Activated CD4-positive, alpha-beta T cell treated with anti-CD3 and anti-CD28 coated beads, Interleukin-2, amount 10 ng/mL, durations not matched to agents 7 days and 5 days (primary cell): ENCODE measurements at places on chromosomes 3 and 15. TPM values are rescaled to one million over a fixed set of nuclear protein-coding genes. Genes with fewer than 3 reads are reported as not detected.

GRCh38 chr3:184145111-184145524, 10.0 kb downstream of the EIF2B5 start:
- H3K27me3 ChIP-seq, result no peaks in the 10 kb centered on the region
- no peak overlapping the region for H3K4me3 ChIP-seq
- H3K27ac ChIP-seq, result no peak overlapping the region
- H3K36me3 ChIP-seq, result peaks cover 39% of the 10 kb centered on the region
- H3K4me1 ChIP-seq, result no peaks in the 10 kb centered on the region

DNA sequence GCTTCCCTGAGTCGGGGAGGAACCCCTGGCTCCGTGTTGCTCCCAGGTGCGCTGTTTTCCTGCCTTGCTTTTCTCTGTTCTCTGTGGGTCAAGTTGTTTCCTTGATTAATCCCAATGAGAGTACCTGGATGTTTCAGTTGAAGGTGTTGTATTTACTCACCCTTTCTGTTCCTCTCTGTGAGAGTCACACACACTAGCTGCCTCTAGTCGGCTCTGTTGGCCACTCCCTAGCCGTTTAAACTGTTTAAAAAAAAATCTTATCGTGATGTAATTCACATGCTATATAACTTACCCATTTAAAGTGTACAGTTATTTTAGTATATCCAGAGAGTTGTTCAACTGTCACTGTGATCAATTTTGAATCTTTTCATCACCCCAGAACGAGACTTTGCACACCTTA, 74.0 kb downstream of the AKAP13 start:
- DNase-seq, result no peak
- peaks cover 33% of the 10 kb centered on the region for H3K36me3 ChIP-seq
- H3K4me1 ChIP-seq, result peaks cover 14% of the 10 kb centered on the region
- no peak overlapping the region for H3K27ac ChIP-seq
- H3K4me3 ChIP-seq, result no peak overlapping the region

DNA sequence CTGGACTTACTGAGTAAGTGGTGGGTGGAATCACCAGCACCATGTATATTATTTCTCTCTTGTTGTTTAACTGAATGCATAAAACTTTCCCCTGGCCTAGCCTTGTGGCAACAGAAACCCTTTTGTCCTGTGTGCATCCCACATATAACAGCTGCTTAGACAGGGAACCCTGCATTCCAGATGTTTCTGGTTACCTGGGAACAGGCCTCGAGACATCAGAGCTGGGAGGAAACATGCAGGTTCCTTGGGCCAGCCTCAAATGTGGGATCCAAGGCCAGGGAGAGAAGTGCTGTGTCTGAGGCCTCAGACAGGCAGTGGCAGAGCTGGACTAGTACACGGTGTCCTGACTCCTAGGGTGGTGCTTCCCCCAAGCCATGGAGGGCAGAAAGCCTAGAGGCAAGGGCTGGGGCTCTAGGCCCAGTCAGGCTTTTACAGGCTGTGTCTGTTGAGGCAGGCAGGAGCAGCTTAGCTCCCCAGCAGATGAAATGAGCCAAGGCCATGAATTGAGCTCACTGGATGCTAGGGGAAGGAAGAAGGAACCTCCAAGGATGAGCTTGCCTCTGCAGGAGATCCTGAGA, 57.7 kb downstream of the ITGA11 start:
- no peak for DNase-seq
- no peak overlapping the region for H3K27ac ChIP-seq
- H3K36me3 ChIP-seq, result no peaks in the 10 kb centered on the region
- H3K4me3 ChIP-seq, result no peak overlapping the region
- H3K4me1 ChIP-seq, result peaks cover 7% of the 10 kb centered on the region

GRCh38 chr15:55168350-55168974, 28.3 kb downstream of the RSL24D1 start:
- no peaks in the 10 kb centered on the region for H3K27me3 ChIP-seq
- H3K27ac ChIP-seq, result no peak overlapping the region
- no peaks in the 10 kb centered on the region for H3K36me3 ChIP-seq
- H3K4me3 ChIP-seq, result no peak overlapping the region

GRCh38 chr3:11764931-11765363, 81.7 kb downstream of the TAMM41 start:
- H3K36me3 ChIP-seq, result peaks cover 1% of the 10 kb centered on the region
- no peaks in the 10 kb centered on the region for H3K27me3 ChIP-seq
- peak overlapping the region; percentile 4 for H3K4me3 ChIP-seq
- H3K27ac ChIP-seq, result peak overlapping the region; percentile 76
- DNase-seq, result peak; percentile 40
- peaks cover 21% of the 10 kb centered on the region for H3K4me1 ChIP-seq

DNA sequence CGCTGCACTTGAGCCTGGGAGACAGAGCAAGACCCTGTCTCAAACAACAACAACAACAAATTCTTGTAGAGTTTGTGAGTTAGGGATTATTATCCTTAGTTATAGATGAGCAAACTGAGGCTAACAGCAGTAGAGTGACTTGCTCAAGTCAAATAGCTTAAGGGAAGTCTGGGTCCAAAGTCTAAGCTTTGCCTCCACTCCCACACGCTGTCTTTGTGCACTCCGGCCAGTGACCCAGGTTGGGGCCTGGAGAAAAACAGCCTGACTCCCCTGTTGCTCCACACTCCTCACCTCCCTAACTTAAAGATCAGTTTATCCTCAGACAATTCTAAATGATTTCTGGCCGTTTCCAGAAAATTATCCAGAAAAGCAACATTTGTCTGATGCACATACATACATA, 9.2 kb upstream of the SIN3A start:
- no peak overlapping the region for H3K27ac ChIP-seq
- H3K4me3 ChIP-seq, result no peak overlapping the region
- H3K4me1 ChIP-seq, result peaks cover 11% of the 10 kb centered on the region
- peaks cover 2% of the 10 kb centered on the region for H3K36me3 ChIP-seq
- H3K27me3 ChIP-seq, result no peaks in the 10 kb centered on the region
- DNase-seq, result no peak

DNA sequence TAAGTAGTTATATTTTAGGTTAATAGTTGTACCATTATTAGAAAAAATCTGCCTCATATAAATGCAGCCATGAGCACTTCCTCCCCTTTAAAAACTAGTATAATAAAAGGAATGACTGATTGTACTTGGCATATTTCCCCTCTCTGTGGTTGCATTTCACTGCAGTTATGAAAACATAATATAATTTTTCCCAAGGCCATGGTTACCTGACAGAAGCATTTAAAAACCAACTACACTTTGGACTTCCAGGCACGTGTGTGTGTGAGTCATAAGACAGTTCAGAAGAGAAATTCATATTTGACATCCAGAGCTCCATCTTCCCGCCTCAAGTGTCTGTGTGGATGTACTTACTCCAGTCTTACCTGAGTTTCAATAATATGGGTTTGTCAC, 828.2 kb upstream of the CFAP20DC start:
- H3K27ac ChIP-seq, result no peak overlapping the region
- DNase-seq, result no peak
- H3K4me3 ChIP-seq, result no peak overlapping the region
- peaks cover 24% of the 10 kb centered on the region for H3K4me1 ChIP-seq

- DNase-seq, result no peak
- no peaks in the 10 kb centered on the region for H3K4me1 ChIP-seq
- no peak overlapping the region for H3K27ac ChIP-seq
- no peaks in the 10 kb centered on the region for H3K36me3 ChIP-seq
- no peaks in the 10 kb centered on the region for H3K27me3 ChIP-seq
Measured at GRCh38 chr3:40265181-40265580, 44.3 kb upstream of the EIF1B start.

DNA sequence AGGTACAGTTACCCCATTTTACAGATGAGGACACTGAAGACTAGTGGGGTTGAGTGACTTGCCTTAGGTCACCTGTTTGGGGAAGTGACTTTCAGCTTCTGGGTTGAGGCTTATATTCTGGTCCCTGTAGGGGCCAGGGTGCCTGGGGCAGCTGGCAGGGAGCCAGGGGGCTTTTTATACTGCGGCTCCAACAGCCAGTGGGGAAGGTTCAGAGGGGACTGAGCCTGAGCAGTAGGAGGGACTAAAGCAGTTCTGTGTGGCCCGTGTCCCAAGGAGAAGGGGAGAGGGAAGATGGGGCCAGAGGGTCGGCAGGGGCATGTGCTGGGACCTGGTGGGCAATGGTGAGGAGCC, 37.7 kb downstream of the SLC6A6 start:
- no peak overlapping the region for H3K4me3 ChIP-seq
- H3K27me3 ChIP-seq, result no peaks in the 10 kb centered on the region
- peaks cover 8% of the 10 kb centered on the region for H3K36me3 ChIP-seq
- H3K4me1 ChIP-seq, result peaks cover 14% of the 10 kb centered on the region
- DNase-seq, result no peak

- no peaks in the 10 kb centered on the region for H3K27me3 ChIP-seq
- DNase-seq, result no peak
- H3K4me3 ChIP-seq, result no peak overlapping the region
- H3K4me1 ChIP-seq, result no peaks in the 10 kb centered on the region
Measured at GRCh38 chr3:20322085-20322484, 136.1 kb upstream of the SGO1 start.

DNA sequence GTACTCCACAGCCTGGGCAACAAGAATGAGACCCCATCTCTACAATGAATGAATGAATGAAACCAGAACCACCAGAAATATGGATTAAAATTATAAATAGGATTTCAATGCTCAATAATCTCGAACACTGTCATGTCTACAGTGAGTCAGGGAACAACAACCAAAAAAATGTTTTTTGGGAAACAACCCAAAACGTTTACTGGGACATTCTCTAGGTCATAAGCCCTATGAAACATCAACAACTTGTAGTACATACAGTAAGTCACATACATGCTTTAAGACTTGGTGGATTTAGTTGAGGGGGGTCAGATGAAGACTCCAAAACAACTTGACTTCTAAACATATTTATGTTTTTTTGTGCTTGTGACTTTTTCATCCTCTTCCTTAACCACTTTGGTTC, 511.2 kb downstream of the FOXP1 start:
- H3K27ac ChIP-seq, result no peak overlapping the region
- H3K4me1 ChIP-seq, result peaks cover 61% of the 10 kb centered on the region
- H3K4me3 ChIP-seq, result no peak overlapping the region
- DNase-seq, result no peak

DNA sequence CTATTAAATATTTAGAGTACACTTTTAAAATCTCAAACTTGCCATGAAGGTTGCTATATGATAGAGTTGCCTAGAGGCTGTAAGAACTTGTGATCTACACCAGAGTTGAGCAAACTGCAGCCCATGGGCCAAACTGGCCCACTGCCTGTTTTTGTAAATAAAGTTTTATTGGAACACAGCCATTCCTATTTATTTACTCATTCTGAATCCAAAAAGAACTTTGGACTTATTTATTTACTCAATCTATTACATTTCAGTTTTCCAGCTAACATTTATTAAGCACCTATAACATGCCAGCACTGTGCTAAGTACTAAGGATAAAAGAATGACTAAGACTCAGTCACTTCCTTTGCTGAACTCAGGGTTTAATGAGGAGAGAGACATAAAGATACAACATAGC, 403.6 kb downstream of the ERC2 start:
- no peak overlapping the region for H3K27ac ChIP-seq
- no peaks in the 10 kb centered on the region for H3K36me3 ChIP-seq
- DNase-seq, result no peak
- H3K4me1 ChIP-seq, result no peaks in the 10 kb centered on the region
- peaks cover 1% of the 10 kb centered on the region for H3K27me3 ChIP-seq

GRCh38 chr3:53255423-53255774, 423 bp downstream of the TKT start:
- H3K4me3 ChIP-seq, result peak overlapping the region; percentile 89
- peaks cover 5% of the 10 kb centered on the region for H3K27me3 ChIP-seq
- peak; percentile 43 for DNase-seq
- peaks cover 44% of the 10 kb centered on the region for H3K4me1 ChIP-seq
- H3K36me3 ChIP-seq, result peaks cover 11% of the 10 kb centered on the region
- peak overlapping the region; percentile 88 for H3K27ac ChIP-seq

DNA sequence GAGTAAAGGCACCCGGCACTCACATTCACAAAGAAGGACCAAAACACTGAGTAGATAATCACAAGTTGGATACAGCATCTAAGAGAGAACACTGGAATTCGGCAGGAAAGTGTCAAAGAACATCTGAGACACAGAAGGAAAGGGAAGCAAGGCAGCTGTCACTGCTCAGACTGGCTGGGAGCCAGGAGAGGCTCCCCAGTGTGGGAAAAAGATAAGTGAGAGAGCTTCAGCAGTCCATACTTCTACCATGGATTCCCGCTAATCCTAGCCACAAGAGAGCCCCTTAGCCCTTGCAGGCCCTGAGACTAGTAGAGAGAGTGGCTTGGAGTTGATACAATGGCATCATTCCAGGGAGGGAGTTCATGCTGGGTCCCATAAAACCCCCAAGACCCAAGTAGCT, 36.7 kb upstream of the CP start:
- H3K36me3 ChIP-seq, result no peaks in the 10 kb centered on the region
- DNase-seq, result no peak
- peaks cover 17% of the 10 kb centered on the region for H3K27me3 ChIP-seq
- no peak overlapping the region for H3K4me3 ChIP-seq
- no peak overlapping the region for H3K27ac ChIP-seq

DNA sequence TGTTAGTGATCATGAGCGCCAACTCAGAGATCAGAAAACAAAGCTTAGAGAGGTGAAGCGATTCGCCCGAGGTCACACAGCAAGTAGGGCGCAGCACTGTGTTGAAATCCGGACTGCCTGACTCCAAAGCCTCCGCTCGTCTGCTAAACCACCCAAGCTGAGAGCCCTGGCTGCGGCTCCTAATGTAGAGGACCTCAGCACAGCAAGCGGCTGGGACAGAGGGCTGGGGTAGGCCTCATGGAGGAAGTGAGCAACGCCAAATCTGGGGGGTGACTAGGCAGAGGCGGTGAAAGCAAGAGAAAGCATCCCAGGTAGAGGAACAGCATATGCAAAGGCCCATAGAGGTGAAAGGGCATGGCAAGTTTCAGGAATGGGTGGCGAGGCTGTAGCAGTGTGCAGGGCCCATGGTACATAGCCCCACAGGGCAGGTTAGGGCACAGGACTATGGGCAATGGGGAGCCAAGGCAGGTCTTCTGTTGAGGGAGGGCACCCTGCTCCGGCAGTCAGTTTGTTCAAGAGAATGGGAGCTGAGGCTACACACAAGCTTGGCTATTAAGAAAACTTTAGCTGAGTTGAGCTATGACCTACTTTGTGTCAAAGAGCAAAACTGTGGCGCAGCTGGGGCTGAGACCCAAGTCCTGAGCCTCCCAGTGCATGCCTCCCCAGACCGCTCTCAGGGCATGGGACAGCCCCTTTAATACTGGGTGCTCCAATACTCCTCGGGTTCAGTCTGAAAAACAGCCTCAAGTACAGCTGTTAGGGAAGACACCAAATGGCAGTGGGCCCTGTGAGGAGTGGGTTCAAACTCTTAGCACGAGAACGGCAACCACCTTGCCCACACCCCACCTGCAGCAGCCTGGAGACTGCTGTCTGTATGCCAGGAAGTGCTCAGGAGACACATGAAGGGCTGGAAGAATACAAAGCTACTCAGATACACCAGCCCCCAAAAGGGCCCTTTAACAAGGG, 988 bp upstream of the CFAP92 start:
- peak overlapping the region; percentile 76 for H3K27ac ChIP-seq
- DNase-seq, result no peak
- H3K4me3 ChIP-seq, result peak overlapping the region; percentile 43

- H3K36me3 ChIP-seq, result peaks cover 76% of the 10 kb centered on the region
- peak overlapping the region; percentile 81 for H3K27ac ChIP-seq
- DNase-seq, result no peak
Measured at GRCh38 chr15:72222393-72222792, 8.6 kb downstream of the PKM start.

The FAM227B gene
- 3.0 TPM for total RNA-seq

The STAB1 gene
- 0.02 TPM for total RNA-seq

The ERICH6 gene
- total RNA-seq, result 0.81 TPM
